Neural crest cell (in vitro differentiated cells): ENCODE measurements at places on chromosomes 2 and 18.

DNA sequence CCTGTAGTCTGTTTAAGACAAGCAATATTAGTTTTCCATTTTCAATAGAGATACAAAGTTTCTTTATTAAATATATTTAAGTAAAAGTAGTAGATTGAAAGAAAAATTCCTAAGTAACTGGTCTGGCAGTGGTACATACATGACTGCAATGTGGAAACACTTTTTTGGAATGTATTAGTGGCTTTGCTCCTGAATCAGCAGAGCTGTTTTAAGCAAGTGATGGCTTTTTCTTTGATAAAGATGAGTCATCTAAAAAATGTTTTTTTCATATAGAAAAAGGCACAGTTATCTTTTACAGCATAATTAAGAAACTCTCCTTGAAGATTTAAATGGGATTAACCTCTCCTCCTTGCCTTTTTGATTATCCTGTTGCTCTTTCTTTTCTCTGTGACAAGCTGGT lies 34.9 kb downstream of the KDM3A start:
- DNase-seq: no peak

- no peak for DNase-seq
These were observed 782.5 kb upstream of the HS6ST1 start for GRCh38 chr2:129101186-129101585.

DNA sequence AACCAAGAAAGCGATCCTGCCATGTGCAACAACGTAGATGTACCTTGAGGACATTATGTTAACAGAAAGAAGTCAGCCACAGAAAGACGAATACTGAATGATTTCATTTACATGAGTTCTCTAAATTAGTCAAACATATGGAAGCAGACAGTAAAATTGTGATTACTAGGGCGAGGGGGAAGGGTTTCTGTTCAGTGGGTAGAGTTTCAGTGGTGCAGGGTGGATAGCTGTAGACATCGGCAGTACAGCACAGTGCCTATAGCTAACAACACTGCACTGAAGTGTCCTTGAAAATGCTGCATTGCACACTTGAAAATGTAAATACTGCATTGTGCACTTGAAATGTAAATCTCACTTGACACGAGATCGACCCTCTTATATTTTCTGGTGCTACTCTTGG lies 275.3 kb downstream of the GALR1 start:
- DNase-seq: no peak

DNA sequence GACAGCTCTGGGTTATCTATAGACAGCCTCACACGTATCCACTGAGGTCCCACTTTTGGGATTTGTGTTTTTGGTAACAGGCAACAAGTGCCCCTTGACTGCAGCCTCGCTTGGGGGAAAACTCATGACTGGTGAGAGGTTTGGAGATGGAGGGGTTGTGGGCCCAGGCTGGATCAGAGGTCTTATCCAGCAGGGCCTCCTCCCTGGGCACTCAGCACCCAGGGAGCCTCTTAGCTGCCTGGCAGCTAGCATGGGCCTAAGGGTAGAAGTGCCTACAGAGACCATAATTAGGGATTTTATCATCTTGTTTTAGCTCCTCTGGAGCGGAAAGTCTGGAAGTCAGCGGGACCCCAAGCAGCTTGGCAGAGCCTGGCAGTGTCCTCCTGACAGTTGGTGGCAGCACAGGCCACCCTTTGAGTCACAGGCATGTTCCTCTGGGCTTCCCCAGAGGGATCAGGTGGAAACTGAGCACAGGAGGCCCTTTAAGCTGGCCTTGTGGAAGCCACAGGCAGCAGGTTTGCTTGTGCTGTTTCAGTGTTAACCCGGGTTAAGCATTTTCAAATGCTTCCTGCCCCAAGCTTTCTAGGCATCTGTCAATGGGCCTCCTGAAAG lies 143.1 kb downstream of the KCTD1 start:
- DNase-seq: no peak

GRCh38 chr2:54423213-54423612 lies 32.9 kb upstream of the SPTBN1 start:
- no peak for DNase-seq

DNA sequence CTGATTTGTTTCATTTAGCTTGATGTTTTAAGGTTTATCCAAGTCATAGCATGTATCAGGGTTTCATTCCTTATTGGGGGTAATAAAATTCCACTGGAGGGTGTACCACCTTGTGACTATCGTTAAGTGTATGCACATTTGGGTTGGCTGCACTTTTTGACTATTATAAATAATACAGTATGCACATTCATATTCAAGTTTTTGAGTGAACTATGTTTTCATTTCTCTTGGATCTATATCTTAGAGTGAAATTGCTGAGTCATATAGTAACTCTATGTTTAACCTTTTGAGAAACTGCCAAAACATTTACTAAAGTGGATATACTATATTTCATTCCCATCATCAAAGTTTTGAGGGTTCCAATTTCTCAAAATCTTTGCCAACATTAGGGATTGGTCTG lies 952.7 kb downstream of the TDRD15 start:
- no peak for DNase-seq

- no peak for DNase-seq
These were observed 68.2 kb upstream of the LYPD1 start for GRCh38 chr2:132738223-132738622.

DNA sequence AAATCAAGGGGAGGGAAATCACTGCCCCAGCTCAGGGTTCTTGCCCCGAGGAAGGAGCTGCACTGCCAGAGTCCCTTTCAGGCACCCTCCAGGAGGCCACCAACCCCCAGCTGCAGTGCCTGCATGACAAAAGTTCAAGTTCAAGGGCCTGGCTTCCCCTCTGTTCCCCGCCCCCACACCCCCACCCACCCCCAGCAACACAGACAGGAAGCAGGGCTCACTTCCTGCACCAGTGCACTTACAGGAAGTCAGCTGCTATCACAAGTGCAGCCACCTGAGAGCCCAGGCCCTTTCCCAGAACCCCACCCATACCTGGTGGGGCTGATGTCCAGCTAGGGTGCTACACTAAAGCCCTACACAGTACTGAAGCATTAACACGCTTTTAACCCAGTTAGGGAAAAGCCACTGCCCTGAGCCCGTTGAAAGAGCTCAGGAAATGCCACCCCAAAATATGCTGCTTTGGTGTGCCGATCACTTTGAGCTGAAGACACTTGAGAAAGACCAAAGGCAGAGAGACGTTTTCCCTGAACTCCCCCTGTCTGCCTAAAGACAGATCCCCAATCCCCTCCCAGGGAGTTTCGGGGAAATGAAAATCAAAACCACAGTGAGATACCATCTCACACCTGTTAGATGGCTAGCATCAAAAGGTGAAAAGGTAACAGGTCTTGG lies 109.9 kb upstream of the CAB39 start:
- DNase-seq: no peak

GRCh38 chr2:32990556-32990955 lies 43.8 kb downstream of the LTBP1 start:
- DNase-seq: no peak

GRCh38 chr2:149720615-149721014 lies 133.0 kb upstream of the MMADHC start:
- DNase-seq: no peak

- no peak for DNase-seq
These were observed 58.4 kb downstream of the BIN1 start for GRCh38 chr2:127048618-127048935.

DNA sequence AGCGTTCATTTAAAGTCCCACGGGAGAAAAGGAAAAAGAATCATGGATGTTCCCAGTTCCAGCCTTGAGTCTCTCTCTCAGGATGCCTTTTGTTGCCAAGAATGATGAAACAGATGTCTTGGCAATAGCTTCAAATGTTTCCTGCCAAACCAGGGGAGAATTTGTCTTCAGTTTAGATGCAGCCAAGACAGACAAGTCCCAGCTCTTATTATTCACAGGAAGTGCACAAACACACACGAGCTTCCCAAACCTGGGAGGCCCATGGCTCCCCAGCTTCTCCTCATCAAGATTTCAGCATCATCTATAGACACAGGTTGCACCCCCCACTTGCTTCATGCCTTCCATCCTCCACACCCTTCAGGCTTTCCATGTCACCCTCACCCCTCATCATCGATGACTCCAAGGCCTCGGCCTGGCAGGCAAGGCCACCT lies 45.9 kb downstream of the HS1BP3 start:
- DNase-seq: no peak

GRCh38 chr2:40358783-40359182 lies 93.1 kb downstream of the SLC8A1 start:
- no peak for DNase-seq

DNA sequence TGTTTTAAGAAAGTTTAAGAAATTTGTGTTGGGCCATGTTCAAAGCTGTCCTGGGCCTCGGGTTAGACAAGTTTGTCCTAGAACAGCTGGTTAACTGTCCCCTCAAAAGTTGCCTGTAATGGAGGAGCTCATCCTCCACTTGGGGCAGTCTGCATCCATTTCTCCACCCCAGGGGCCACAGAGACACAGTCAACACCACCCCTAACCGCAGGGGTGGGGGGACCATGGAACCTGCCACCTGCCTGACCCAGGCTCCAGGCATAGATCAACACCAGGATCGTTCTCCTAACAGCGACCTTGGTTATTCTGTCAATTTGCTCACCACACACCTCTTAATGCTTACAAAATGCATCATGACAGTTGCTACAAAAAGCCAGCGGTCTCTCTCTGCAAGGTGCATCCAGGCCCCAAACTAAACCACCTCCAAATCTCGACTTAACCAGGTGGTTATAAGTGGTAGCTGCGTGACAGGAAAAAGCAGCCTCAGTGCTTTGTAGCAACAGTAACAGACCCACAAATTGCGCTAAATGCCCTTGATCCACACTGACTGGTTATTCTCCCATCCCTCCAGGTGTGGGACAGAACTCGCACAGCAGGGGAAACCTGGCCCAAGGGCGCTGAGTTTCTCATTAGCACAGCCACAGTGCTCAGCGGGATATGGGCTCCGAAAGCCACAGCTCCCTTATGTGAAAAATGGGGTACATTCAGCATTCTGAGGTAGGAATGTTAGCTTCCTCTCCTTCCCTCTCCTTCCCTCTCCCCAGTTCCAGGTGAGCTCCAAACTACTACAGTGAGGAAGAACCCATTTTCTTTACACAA lies 48.0 kb downstream of the HDLBP start:
- no peak for DNase-seq
